Endothelial cell (in vitro differentiated cells): ENCODE measurements at places on chromosomes 5 and 9.
A peak's percentile ranks its signal among the peaks of the same experiment; 100 is the strongest.

GRCh38 chr5:119400245-119400644 is 44.4 kb downstream of the TNFAIP8 start:
- no peak for DNase-seq

GRCh38 chr5:134851307-134851923 is 5.6 kb downstream of the C5orf24 start:
- no peak for DNase-seq

- no peak for DNase-seq
Measured at GRCh38 chr9:114432323-114433067, 44.7 kb upstream of the AKNA start.

GRCh38 chr5:172380987-172381643 is 73.2 kb downstream of the SH3PXD2B start:
- DNase-seq: no peak

DNA sequence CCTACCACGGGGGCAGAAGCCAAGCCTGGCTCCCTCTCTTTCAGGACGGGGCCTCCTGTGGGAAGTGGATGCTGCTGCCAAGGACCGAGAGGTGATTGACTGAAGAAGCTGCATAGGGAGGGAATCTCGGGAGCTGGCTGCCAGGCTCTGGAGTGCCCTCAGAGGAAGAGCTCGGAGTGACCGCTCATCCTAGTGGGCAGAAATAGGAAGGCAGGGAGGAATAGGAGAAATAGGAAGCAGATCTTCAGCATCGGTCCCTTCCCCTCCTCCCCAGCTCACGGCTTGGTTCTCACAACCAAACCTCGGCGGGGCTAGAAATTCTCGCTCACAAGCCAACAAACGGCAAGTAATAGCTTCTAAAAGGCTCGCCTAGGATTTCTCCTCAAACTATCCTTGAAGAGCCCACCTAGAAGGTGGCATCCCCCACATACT is 159.9 kb upstream of the RAI14 start:
- no peak for DNase-seq

DNA sequence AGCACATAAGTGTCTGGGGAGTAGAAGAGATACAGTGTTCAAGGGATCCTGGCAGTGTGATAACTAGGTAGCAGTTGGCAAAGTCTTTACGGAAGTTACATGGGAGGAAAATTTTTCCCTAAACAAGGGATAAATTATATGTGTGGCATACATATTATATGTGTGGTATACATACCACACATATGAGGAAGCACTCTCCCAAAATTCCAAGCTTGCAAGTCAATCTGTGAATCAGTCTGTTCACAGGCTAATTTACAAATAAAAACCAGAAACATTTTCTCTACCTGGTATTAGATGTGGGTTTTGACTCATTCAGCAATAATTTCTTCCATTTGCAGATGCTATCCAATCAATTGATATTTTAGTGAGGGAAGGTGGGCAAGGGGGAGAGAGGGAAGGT is 110.0 kb downstream of the ISOC1 start:
- DNase-seq: no peak

- DNase-seq: no peak
Measured at GRCh38 chr9:92385477-92385876, 18.9 kb downstream of the OGN start.

- no peak for DNase-seq
Measured at GRCh38 chr5:134509308-134510040, 16.0 kb upstream of the JADE2 start.

GRCh38 chr9:98552331-98552730 is 156.4 kb downstream of the GABBR2 start:
- no peak for DNase-seq

DNA sequence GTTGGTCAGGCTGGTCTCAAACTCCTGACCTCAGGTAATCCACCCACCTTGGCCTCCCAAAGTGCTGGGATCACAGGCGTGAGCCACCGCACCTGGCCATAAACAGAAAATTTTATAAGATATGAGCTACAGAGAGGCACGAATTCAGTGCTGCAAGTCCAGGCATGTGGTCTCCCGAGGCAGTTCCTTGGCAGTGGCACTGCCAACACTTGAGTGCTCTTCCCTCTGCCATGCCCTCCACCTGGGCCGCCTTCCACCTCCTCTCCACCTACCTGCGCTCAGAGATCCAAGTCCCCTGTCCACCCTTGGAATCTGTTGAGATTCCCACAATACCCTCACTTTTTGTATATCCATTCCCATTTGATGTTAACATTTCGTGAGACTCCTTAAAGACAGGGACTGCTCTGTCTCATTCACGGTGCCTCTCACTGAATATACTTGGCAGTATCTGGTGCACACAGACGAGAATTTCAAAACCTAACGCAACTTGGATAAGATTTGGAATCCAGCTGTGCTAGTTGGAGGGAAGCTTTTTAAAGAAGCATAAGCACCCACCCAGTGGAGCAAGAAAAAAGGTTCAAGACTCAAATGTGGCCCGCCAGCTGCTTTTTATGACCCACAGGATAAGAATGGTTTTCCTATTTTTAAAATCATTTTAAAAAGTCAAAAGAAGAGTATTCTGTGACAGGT is 68.3 kb downstream of the DCP2 start:
- DNase-seq: no peak

DNA sequence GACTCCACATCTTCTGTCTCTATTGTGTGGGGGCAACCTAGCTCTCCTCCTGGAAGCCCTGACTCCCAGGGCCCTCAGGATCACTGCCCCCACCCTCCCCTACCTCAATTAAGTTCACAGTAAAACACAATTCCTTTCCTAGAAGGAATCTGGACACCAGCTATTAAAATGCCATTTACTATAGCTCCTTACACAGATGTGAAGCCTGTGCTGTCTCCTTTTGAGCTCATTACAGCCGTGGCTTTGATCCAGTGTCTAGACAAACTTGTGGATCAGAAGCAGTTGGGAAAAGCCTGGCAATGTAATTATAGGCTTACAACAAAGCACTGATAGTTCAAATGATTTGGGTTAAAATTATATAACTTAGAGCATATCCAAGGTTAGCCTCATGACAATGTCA is 107.0 kb upstream of the SMIM23 start:
- no peak for DNase-seq

DNA sequence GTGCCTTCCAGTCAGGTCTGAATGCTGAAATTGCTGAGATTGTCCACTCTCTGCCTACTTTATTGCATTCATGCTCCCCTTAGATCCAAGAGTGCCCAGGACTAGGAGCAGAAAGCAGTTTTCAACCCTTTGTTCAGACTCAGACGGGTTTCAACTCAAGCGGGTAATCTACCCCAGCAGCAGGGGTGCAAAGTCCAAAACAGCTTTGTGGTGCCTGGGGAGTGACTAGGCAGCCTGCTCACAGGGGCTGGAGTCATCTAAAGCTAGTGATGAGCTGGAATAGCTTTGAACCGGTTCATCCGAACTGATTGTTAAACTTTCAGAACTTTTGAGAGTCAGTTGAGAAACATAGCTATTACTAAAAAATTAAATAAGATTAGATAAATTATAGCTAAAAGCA is 71.0 kb upstream of the IQGAP2 start:
- DNase-seq: no peak

DNA sequence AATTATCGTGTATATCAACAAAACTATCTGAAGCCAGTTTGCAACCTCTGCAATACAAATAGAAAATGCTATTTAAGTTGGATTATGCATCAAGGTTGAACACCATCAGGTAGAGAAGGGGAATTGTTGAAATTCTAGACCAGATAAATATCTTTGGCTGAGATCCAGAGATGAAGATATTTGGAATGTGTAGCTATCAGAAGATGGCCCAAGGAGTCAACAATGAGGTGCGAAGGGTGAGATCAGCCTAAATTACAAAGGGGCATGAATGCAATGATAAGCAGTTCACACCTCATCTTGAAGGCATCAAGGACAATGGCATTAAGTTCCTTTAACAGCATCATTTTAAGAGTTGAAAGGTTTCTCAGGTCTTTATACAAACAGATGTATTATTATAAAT is 572.1 kb upstream of the DMAC1 start:
- no peak for DNase-seq

- DNase-seq: no peak
Measured at GRCh38 chr5:56323505-56323904, 90.4 kb upstream of the ANKRD55 start.

DNA sequence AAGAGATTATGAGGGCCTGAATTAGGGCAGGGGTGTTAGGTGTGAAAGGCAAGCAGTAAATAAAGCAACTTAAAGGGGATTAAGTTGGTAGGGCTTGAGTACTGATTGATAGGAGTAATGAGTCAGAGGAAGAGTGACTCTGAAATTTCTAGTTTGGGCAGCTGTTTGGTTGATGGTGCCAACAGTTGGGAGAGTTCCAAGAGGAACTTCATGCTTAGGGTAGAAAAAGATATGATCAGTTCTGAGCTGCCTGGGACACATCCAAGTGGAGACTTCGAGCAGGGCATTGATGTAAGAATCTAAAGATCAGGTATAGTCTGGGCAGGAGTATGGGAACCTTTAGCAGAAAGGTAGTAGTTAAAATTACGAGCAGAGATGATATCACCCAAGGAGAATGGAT is 10.2 kb downstream of the MAMDC2 start:
- DNase-seq: no peak

- DNase-seq: no peak
Measured at GRCh38 chr5:75405296-75405695, 68.3 kb downstream of the HMGCR start.

DNA sequence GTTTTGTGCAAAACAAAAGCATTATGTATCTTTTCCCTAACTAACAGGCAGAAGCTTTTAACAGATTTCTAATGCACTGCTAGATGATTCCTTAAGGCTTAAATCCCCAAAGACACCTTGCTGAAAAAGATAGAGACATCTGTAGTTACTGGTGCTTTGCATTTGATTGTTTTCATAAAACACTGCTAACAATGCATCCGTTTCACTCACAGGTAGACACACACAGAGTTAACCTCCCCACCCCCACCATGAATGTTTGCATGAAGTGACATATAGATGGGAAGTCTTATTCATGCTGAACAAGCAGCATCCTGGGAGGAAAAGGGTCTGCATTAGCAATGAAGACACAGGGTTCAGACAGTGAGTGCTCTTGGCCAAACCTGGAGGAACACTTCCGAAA is 100.9 kb downstream of the ASTN2 start:
- no peak for DNase-seq

DNA sequence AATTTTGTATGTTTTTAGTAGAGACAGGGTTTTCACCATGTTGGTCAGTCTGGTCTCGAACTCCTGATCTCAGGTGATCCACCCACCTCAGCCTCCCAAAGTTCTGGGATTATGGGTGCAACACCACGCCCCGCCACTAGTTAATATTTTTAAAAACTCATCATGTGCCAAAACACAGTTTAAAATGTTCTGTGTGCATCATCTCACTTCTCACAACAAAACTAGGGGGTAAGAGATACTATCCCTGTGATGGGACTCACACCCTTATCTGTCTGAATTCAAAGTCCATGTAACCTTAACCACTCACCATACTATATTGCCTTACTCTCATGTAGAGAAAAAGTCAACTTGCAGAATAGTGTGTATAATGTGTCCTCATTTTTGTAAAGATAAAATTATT is 2.6 kb downstream of the PKD2L2 start:
- DNase-seq: no peak

GRCh38 chr9:33946779-33947535 is 101.7 kb downstream of the UBAP2 start:
- DNase-seq: no peak

- no peak for DNase-seq
Measured at GRCh38 chr9:133134388-133135145, 13.5 kb upstream of the RALGDS start.

DNA sequence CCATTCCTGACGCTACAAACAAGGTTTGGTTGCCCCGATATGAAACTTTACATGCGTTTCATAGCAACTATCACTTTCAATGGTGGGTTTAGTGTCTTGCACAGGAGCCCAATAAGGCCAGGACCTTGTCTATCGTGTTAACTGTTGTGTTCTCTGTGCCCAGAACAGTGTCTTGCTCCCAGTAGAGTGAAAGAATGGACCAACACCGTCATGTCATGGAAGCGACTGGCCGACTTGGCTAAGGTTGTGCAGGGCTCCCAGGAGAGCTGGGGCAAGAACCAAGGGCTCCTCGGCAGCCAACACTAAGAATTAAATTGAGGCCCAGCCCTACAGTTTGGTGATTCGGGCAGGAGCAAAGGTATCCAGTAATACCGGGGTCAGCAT is 498 bp upstream of the ARHGEF37 start:
- DNase-seq: no peak

GRCh38 chr5:107670932-107671741 is at the start of gene EFNA5:
Gene EFNA5, minus strand, starts transcription at chr5:107670937.
- peak; percentile 55 for DNase-seq

GRCh38 chr5:95069948-95070347 is 214.9 kb downstream of the MCTP1 start:
- no peak for DNase-seq

DNA sequence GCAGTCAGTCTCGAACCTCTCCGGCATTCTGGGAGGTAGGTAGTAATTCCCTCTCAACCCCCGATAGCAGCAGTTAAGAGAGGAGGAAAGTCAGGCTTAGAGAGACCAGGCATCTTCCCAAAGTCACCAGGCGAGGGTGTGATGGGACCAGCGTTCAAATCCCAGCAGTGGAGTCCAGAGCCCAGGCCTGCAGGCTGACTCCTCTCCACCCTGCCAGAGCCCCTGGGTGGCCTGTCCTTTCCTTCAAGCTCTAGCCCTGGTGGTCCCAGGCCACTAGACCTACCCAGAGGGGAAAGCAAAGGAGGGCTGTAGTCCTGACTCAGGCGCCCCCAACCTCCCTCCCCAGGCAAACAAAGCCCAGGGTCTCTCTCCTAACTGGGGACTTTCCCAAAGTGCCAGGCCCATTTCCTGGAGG is 4.2 kb upstream of the NR5A1 start:
- DNase-seq: no peak

DNA sequence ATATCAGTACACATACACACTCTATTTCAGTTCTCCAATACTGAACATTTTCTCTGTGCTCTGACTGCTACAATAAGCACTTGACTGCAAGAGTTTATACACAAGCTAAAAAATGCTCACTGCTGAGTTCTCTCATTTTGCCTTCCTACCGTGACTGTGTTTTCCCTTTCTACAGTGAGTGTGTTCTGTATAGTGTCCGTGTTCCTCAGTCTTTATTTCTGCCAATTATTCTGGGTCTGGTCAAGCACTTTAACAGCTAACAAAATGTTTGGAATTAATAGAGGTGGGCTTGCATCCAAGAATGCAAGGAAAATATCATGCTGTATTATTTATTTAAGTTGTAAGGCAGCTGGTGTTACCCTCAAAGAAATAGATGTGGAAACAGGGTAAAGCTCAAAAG is 217.0 kb upstream of the NREP start:
- DNase-seq: no peak

- no peak for DNase-seq
Measured at GRCh38 chr9:127779136-127779981, 893 bp upstream of the SH2D3C start.

DNA sequence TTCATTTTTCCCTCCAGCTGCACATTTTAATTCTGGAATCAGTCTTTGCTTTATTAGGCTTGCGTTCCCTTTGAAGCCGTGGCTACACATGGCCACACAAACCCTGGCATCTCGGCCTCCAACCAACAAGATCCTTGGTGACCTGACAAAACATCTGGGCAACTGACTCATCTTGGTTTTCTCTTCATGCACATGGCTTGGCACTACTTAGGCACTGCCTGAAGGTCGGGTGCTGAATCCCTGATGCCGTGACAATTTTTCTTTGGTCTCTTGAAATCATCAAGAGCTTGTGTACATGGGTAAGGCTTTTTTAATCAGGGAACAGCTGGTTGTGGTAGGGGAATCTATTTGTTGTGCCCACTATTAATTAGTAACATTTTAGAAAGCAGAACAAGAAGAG is 16.0 kb upstream of the PAPPA start:
- DNase-seq: no peak
